ENCODE measurements at places on chromosomes 4 and X. TPM values are rescaled to one million over a fixed set of nuclear protein-coding genes. Genes with fewer than 3 reads are reported as not detected.

The GAGE12J gene
- not detected for total RNA-seq

The XPNPEP2 gene
- total RNA-seq = 0.90 TPM

The REPS2 gene
- 1.7 TPM for total RNA-seq

The APLN gene
- total RNA-seq = 0.90 TPM

GRCh38 chr4:166518776-166519175 is 645.7 kb downstream of the TLL1 start:
- H3K27ac ChIP-seq = no peak overlapping the region
- no peak overlapping the region for H3K4me3 ChIP-seq
- H3K4me1 ChIP-seq = no peaks in the 10 kb centered on the region
- H3K36me3 ChIP-seq = no peaks in the 10 kb centered on the region

The IQSEC2 gene
- 2.3 TPM for total RNA-seq

- no peaks in the 10 kb centered on the region for H3K27me3 ChIP-seq
- H3K4me3 ChIP-seq = no peak overlapping the region
- DNase-seq = no peak
- H3K27ac ChIP-seq = no peak overlapping the region
- H3K4me1 ChIP-seq = no peaks in the 10 kb centered on the region
- no peaks in the 10 kb centered on the region for H3K36me3 ChIP-seq
Measured at GRCh38 chrX:101206471-101206870, 13.1 kb upstream of the DRP2 start.

DNA sequence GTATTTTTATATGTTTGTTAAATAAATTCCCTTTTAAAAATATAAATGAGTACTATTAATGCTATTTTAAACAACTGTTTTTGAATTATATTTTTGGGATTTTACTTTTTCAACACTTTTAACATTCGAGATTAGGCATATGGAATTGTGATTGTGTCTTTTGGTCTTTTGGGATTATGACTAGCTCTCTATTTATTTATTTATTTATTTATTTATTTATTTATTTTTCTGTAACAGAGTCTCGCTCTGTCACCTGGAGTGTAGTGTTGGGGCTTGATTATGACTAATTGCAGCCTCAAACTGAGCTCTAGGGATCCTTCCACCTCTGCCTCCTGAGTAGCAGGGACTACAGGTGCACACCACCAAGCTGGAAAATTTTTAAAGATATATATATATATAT is 1101.6 kb downstream of the FAM133A start:
- no peaks in the 10 kb centered on the region for H3K36me3 ChIP-seq
- no peak overlapping the region for H3K27ac ChIP-seq
- no peaks in the 10 kb centered on the region for H3K27me3 ChIP-seq

The RBMX gene
- total RNA-seq = 308 TPM

The GAGE12E gene
- total RNA-seq = not detected

The GSPT2 gene
- total RNA-seq = 10.5 TPM

The NCAPG gene
- 60.5 TPM for total RNA-seq

- H3K36me3 ChIP-seq = no peaks in the 10 kb centered on the region
- H3K4me1 ChIP-seq = peaks cover 18% of the 10 kb centered on the region
- H3K4me3 ChIP-seq = no peak overlapping the region
- H3K27ac ChIP-seq = no peak overlapping the region
- H3K27me3 ChIP-seq = peaks cover 3% of the 10 kb centered on the region
Measured at GRCh38 chrX:130119312-130119898, 9.1 kb upstream of the ELF4 start.

The CTAG2 gene
- total RNA-seq = not detected

DNA sequence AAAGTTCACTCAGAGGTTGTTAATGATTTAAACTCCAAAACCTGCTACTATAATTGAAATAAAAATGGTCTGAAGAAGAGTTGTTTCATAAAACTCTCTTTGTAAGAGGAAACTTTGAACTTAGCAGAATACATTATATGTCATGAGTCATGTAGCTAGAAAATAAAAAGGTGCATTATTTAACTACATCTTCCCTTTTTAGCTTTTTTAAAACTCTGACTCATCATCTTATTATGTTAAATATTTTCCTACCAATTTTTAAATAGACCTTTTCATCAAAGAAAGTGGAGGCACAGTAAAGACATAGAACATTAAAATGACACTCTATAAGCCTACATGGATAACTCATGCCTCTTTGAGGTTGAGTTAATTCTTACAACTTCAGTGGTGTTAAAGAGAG is 1.2 kb upstream of the ZNF827 start:
- no peak overlapping the region for H3K27ac ChIP-seq
- peaks cover 2% of the 10 kb centered on the region for H3K27me3 ChIP-seq
- no peak overlapping the region for H3K4me3 ChIP-seq
- no peak for DNase-seq

GRCh38 chrX:69020316-69020715 is 144.9 kb downstream of the PJA1 start:
- DNase-seq = no peak
- no peak overlapping the region for H3K27ac ChIP-seq
- H3K4me3 ChIP-seq = no peak overlapping the region
- no peaks in the 10 kb centered on the region for H3K36me3 ChIP-seq

The HOPX gene
- total RNA-seq = 5.9 TPM

The MAP3K15 gene
- total RNA-seq = 0.14 TPM

GRCh38 chr4:129335276-129335675 is 239.3 kb downstream of the C4orf33 start:
- H3K27me3 ChIP-seq = no peaks in the 10 kb centered on the region
- H3K4me1 ChIP-seq = no peaks in the 10 kb centered on the region
- no peak overlapping the region for H3K4me3 ChIP-seq
- DNase-seq = no peak
- H3K36me3 ChIP-seq = no peaks in the 10 kb centered on the region
- H3K27ac ChIP-seq = no peak overlapping the region

DNA sequence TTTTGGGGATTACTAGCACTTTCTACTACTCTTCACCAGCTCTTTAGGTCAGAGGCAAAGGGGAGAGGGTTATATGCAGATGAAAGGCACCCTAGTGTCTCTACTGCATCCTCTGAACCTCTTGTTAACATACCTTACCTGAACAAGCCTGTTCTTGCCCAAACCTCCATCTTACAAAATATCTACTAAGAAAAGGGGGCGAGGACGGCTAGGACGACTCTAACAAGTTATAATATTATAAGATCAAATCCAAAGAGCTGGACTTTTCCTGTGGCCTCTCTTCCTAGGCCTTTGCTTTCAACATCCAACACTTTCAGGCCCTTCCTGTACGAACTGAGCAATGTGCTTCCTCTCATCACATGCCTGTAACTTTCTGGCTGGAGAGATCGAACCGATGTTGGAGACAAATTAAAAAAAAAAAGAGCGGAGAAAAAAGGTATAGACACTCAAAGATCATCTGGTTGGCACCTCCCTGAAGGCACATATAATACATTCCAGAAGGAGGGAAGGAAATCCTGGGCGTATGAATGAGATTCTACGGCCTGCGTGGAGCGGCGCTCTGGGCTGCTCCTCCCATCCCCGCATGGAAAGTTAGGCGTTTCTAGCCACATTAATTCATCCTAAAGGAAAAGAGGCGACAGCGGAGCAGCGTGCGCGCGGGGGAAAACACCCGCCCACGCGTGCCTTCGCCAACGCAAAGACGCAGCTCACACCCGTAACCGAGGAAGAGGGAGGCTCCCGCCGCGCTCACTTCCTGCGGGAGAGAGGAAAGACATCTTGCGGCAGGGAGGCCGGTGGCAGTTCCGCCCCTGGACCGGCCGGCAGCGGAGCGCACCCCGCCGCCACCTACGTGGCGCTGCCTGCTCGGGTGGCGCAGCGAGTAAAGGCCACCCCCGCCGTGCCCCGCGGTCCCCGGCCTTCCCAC is 808 bp downstream of the PRDM5 start:
- H3K4me3 ChIP-seq = peak overlapping the region; percentile 35
- no peaks in the 10 kb centered on the region for H3K4me1 ChIP-seq
- H3K36me3 ChIP-seq = no peaks in the 10 kb centered on the region

The SCD5 gene
- 6.5 TPM for total RNA-seq

- DNase-seq = no peak
- no peak overlapping the region for H3K27ac ChIP-seq
- H3K27me3 ChIP-seq = no peaks in the 10 kb centered on the region
Measured at GRCh38 chrX:69255441-69256290, 90.4 kb upstream of the PJA1 start.

GRCh38 chr4:175330236-175330635 is 412.1 kb downstream of the ADAM29 start:
- DNase-seq = no peak
- no peaks in the 10 kb centered on the region for H3K4me1 ChIP-seq
- no peak overlapping the region for H3K4me3 ChIP-seq
- H3K27me3 ChIP-seq = no peaks in the 10 kb centered on the region

DNA sequence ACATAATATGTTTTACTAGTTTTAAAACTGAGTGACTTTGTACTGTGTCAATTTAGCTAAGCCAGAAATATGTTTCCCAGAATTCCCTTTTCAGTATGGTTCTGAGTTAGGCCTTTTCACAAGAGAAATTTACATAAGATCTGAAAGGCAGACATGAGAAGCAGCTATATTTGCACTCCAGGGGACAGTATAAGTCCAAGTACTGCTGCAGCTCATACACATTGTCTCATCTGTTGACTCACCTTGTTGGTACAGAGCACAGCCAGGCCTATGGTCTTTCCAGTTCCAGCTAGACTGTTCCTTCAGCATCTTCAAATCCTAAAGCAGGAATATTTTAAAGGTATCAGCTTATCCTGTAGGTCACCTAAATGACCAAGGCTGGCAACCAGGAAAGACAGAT is 53.5 kb downstream of the BMP3 start:
- no peak for DNase-seq
- H3K27me3 ChIP-seq = no peaks in the 10 kb centered on the region
- H3K4me3 ChIP-seq = no peak overlapping the region
- no peaks in the 10 kb centered on the region for H3K4me1 ChIP-seq

DNA sequence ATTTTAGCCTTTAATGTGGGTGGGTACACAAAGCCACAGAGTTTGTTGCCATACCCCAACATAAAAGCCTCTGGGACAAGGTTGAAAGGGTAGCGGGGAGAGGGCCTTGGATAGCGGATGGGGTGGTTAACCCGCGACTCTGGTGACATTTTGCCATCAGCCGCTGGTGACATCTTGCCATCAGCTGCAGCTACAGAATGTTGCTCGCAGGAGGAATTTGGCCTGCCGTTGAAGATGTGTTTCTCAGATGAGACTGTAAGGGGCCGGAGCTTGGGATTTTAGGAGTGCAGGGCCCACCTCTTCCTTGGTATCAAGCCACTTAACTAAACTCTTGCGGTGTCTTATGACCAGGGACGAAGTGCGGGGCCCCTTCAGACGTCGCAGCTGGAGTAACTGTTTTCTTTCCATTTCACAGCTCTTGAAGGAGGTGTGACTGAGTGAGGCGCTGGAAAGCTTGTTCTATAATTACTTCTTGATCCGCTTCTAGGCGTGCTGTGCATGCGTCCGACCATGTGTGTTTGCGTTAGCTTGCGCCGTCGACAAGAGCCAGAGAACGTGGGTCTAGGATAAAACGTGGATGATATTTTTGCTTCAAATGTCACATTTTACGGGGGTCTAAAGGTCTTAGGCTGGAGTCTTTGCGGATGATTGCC is 820 bp upstream of the RASL11B start:
- H3K4me1 ChIP-seq = peaks cover 4% of the 10 kb centered on the region
- peak overlapping the region; percentile 53 for H3K4me3 ChIP-seq

The HCFC1 gene
- 12.7 TPM for total RNA-seq

- no peak for DNase-seq
- H3K27ac ChIP-seq = no peak overlapping the region
- no peaks in the 10 kb centered on the region for H3K27me3 ChIP-seq
- no peaks in the 10 kb centered on the region for H3K4me1 ChIP-seq
Measured at GRCh38 chr4:113078066-113078465, 28.6 kb downstream of the ANK2 start.

DNA sequence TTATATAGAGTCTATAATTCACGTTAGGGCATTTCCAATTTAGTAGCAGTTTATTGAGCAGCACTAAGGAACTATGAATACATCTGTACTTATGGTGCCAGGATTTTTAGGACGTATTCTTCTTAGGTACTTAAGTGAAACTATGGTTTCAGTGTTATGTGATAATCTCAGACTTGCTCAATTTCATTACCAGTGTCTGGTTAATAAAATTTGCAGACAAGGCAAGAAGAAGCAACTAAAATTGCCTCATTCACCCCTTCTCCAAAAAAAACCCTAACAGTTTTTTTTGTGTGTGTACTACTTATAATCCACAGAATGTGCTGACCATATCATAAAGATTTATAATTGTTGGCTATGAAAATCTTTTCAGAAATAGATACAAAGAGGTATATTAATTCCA is 6.0 kb upstream of the CXCL10 start:
- no peak overlapping the region for H3K4me3 ChIP-seq
- H3K27me3 ChIP-seq = no peaks in the 10 kb centered on the region
- DNase-seq = no peak
- no peak overlapping the region for H3K27ac ChIP-seq
- H3K36me3 ChIP-seq = no peaks in the 10 kb centered on the region

The NAP1L3 gene
- 3.8 TPM for total RNA-seq

GRCh38 chrX:113726009-113726408 is 857.9 kb upstream of the HTR2C start:
- no peaks in the 10 kb centered on the region for H3K36me3 ChIP-seq
- no peaks in the 10 kb centered on the region for H3K4me1 ChIP-seq
- no peaks in the 10 kb centered on the region for H3K27me3 ChIP-seq
- H3K4me3 ChIP-seq = no peak overlapping the region
- H3K27ac ChIP-seq = no peak overlapping the region

DNA sequence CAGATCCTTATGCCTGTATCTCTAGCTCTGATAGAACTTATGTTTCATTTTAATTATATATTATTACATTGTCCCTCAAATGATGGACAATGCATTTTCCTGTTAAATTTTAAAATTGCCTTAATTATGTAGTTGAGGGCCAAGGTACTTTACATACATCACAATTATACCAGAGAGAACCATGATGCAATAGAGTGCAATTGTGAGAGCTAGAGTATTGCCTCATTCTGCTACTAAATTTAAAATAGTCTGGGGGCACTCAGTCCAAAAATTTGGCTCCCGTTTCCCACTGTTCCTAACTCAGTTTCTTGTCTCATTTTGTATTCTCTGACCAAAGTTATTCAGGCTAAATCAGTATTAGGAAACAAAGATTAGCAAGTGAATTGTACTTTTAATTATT is 378.5 kb upstream of the ZFP42 start:
- no peaks in the 10 kb centered on the region for H3K4me1 ChIP-seq
- no peak overlapping the region for H3K4me3 ChIP-seq
- H3K36me3 ChIP-seq = no peaks in the 10 kb centered on the region
- H3K27ac ChIP-seq = no peak overlapping the region

GRCh38 chrX:70132224-70132623 is 1.0 kb upstream of the IGBP1 start:
- peaks cover 6% of the 10 kb centered on the region for H3K4me1 ChIP-seq
- H3K27ac ChIP-seq = peak overlapping the region; percentile 98
- no peaks in the 10 kb centered on the region for H3K27me3 ChIP-seq
- no peaks in the 10 kb centered on the region for H3K36me3 ChIP-seq
- H3K4me3 ChIP-seq = no peak overlapping the region
- DNase-seq = no peak

GRCh38 chr4:2276581-2277325 is 14.8 kb upstream of the MXD4 start:
- H3K27me3 ChIP-seq = no peaks in the 10 kb centered on the region
- no peak overlapping the region for H3K4me3 ChIP-seq
- DNase-seq = no peak
- H3K4me1 ChIP-seq = peaks cover 30% of the 10 kb centered on the region
- H3K27ac ChIP-seq = no peak overlapping the region
